ENCODE measurements at places on chromosomes 3 and 15.

GRCh38 chr3:66162766-66163165 lies 58.0 kb upstream of the SLC25A26 start:
- no peak for DNase-seq

- DNase-seq = no peak
Observed at GRCh38 chr3:183443395-183444385, 15.3 kb upstream of the MCF2L2 start.

DNA sequence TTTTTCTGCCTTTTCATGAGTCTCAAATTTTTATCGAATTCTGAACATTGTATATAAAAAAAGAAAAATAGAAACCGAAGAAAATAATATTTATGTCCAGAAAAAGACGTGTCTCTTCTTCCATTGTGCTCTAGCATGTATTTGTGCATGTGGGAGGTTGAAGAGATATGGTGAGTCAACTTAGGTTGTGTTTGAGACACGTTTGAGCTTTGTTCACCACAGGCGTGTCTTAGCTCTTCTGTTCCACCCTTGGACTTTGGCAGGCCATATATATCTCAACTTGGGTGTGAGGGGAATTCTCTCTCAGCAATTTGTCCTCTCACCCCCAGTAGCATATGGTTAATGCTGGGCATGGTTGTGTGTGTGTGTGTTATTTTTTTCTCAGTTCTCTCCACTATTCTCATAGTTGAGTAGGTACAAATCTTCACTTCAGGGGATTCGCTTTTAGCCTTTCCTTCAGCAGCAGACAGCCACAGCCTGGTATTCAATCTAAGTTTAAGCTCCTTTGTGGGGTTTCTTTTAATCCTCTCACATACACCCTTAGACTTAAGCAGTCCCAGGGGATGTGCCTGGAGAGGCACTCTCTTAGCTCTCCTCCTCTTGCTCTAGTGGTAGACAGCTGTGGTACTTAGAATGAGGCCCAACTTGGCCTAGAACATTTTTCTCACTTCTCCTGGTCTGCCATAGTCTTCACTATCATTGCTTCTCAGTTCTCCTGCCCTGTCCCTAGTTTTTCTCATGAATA lies 286.5 kb upstream of the RBMS3 start:
- no peak for DNase-seq

- peak; percentile 36 for DNase-seq
Observed at GRCh38 chr3:177262396-177262795, 65.1 kb upstream of the TBL1XR1 start.

GRCh38 chr15:87736891-87737389 lies 519.6 kb downstream of the NTRK3 start:
- DNase-seq = no peak

GRCh38 chr3:184015381-184016019 lies 2.2 kb downstream of the ABCC5 start:
- DNase-seq = no peak

DNA sequence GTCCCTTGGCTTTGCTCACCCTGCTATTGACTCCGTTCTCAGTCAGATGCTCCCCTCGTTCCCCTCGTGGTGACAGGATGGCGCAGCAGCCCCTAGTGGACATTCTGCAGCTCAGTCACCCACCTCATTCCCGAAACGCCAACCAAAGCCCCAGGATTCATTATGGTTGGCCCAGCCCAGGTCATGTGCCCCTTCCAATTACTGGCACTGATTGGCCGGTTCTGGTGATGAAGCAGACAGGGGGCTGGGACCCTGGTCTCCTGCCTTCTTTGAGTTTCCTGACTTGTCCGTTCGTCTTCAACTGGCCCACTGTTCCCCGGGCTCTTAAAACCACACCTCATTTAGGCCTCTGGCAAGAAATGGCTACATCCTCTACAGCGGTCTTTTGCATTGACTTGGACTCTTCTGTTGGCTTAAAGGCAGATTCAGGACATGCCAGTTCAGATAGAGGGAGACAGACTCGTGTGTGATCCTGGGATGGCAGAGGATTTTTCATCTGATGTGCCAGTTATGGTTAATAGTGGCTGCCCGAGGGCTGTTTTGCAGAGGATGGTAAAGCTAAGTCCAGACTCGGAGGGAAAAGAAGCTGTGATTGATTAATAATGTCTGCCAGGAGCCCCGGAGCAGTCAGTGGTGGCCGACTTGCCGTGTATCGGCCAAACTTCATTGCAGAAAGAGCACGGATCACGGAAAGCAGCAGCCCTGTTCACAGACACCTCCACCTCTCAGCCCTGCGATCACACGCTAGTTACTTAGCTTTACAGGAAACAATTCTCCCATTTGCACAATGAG lies 37.8 kb downstream of the LSM3 start:
- DNase-seq = peak; percentile 81

- no peak for DNase-seq
Observed at GRCh38 chr3:112974894-112975293, at the start of gene CD200R1. Gene CD200R1, minus strand, starts transcription at chr3:112975103. Its CDS starts 246 bp downstream, at chr3:112974857.

DNA sequence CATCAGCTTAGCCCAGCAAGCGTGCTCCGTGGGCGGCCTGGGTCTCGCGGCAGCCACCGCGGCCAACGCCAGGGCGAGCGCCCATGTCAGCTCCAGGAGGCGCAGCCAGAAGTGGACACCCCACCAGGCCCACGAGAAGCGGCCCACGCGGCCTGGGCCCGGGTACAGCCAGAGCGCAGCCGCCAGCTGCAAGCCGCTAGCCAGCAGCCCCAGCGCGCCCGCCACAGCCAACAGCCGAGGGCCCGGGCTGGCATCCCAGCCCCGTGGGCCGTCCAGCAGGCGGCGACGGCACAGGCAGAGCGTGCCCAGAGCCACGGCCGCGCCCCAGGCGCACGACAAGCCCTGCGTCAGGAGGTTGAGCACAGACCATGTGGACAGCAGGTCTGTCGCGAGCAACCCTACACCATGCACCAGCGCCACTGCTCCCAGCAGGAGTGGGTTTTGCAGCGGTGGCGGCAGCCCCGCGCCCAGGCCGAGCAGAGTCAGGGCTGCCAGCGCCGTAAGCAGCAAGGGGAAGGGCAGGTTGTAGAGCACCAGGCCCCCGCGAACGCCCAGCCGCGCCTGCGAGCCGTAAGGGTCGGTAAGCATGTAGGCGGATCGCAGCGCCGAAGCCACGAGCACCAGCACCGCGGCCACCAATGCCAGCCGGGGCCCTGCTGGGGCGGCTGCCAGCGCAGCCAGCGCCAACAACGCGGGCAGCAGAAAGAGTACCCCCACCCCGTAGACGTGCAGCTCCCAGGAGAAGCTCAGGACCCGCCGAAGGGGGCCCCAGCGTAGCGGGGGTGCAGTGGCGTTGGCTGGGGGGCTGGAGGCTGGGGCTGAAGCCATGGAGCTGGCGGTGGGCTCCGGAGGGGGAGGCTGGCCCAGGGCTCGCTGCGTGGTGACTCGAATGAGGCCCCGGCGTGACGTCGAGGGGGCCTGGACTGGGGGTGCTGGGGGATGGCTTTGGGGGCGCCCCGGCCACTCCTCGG lies 4.9 kb downstream of the PRRT3 start:
- peak; percentile 85 for DNase-seq

GRCh38 chr3:125062904-125063618 lies 7.3 kb upstream of the HEG1 start:
- no peak for DNase-seq

GRCh38 chr15:59372352-59373211 lies at the start of gene MYO1E:
Gene MYO1E, minus strand, starts transcription at chr15:59372871. Its CDS starts 371 bp downstream, at chr15:59372500.
- peak; percentile 98 for DNase-seq

DNA sequence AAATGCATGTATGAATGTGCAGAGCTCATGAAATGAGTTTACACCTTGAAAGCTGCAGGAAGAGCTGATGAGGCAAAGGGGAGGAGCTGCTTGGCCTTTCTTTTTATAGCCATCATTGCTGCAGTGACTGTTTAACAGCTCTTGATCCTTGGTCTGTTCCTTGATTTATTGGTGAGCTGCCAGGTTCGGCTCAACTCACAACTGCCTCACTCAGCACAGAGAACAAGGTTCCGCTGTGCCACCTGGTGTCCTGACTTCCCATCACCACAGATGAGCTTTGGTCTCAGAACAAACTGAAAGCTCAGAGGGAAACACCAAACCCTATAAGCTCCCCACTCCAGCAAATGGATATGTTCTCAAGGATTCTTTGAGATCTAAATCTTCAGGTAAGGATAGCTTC lies 626.1 kb downstream of the MAGI1 start:
- no peak for DNase-seq

GRCh38 chr3:15164340-15164739 lies 41.7 kb upstream of the CAPN7 start:
- DNase-seq = no peak

GRCh38 chr3:157755233-157755632 lies 252.0 kb upstream of the VEPH1 start:
- no peak for DNase-seq

GRCh38 chr3:45098310-45098709 lies 47.9 kb downstream of the CDCP1 start:
- DNase-seq = no peak

DNA sequence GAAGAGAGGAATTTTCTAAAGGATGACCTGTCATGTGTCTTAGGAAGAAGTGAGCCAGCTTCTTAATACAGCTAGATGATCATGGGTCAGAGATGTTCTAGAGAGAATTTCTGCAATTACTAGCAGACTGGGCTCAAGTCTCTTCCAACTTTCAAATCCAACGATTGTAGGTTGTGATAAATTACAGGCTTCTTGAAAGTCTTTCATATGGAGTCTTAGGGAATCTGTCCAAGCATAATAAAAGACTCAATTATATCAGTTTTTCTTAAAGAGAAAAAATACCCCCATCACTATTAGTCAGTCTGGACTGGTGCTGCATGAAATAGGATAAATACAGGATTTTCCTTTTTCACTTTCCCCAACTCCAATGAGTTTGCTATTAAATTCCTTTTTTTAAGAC lies 59.1 kb downstream of the DRD3 start:
- no peak for DNase-seq

DNA sequence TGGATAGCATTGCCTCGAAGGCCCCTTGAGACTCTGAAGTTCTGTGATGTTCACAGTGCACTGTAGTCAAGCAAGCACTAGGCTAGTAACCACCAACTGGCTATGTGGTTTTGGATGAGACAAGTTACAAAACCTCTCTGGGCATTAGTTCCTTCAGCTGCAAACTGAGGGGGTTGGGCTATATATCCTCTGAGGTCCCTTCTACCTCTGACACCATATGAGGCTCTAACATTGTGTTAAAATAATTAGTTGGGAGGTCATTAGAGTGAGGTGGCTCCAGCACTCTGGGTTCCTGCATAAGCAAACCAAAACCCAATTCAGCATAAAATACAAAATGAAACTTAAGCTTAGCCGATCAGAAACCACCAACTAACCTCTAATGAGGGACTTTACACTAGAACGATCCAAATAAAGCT lies 209.5 kb upstream of the LRRN1 start:
- DNase-seq = no peak

- DNase-seq = no peak
Observed at GRCh38 chr3:138062626-138063025, 52.7 kb downstream of the CLDN18 start.

- DNase-seq = no peak
Observed at GRCh38 chr3:28590216-28590615, 241.6 kb upstream of the AZI2 start.

GRCh38 chr3:102553876-102554275 lies 119.1 kb downstream of the ZPLD1 start:
- no peak for DNase-seq

GRCh38 chr3:147002721-147003120 lies 397.6 kb upstream of the PLSCR5 start:
- no peak for DNase-seq

- DNase-seq = no peak
Observed at GRCh38 chr15:69955240-69955894, 142.3 kb downstream of the TLE3 start.

DNA sequence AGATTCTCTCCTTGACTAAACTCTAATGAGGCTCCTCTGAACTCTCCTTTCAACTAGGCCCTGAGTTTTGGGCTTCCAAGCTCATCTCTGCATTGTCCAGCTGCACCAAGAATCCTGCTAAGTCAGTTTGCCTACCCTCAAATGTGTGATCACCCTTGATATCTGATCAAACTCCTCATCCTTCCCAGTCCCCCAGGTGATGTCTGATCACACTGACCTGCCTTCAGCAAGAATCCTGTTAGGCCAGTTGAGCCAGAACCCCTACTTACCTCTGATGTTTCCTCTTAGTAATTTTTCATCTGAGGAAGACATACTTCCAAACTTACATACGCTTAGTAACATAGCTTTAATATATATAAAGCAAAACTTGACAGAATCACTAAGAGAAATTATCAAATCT lies 28.8 kb downstream of the SUMF1 start:
- DNase-seq = no peak

GRCh38 chr15:96341513-96342405 lies 11.3 kb downstream of the NR2F2 start:
- DNase-seq = no peak

DNA sequence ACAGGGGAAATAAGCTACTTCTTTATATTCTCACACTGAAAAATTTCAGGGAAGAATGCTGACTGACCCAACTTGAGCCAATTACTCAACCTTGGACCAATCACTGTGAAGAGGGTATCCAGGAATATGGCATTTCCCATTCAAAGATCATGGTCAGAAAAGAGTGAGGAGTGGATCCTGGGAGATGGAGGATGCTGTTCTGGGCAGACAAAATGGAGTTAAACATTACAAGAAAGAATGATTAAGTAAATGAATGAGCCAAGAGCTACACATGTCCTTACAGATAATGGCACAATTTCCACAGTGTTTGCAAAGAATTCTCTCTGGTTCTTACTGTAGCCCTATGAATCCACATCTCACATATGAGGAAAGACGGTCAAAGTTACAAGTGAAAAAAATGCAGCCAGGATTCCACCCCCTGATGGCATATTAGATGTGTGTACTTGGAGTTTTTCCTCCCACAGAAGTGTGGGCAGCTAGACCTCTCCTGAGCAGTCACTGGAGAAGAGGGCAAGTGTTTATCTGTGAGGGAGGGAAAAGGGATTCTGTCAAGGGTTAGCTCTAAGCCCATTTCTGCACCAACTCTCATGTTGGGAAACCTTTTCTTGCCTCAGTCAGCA lies 33.8 kb downstream of the AMOTL2 start:
- DNase-seq = no peak
